ENCODE measurements at places on chromosomes 2 and 18.

DNA sequence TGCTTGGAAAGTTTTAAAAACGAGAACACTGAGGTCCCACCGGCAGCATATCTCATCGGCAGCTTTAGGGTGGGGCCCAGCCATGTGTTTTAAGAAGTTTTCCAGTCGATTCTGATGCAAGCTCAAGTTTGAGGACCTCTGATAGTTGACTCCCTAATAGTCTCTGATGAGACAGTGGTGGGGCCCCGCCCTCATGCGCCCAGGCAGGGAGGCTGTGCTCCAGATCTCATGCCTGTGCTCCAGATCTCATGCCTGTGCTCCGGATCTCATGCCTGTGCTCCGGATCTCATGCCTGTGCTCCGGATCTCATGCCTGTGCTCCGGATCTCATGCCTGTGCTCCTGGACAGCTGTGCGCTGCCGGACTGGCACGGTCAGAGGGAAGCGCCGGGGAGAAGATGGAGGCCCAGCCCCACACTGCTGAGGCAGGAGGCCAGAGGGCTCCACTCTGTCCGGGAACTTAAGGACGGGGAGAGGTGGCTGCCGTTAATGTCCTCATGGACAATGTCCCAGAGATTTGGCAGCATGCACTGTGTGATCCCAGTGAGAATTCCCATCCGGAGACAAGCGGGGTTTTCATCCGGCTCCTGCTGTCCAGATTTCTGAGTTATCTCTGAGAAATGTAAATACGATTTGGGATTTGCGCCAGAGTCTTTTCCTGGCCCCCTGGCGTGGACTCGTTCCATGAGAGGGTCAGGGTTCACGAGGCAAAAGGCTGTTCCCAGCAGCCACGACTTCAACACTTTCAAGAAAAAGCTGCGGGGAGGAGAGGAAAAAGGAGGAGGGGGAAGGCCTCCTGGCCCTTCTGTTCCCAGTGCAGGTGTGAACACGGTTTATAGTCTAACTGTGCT, 9.4 kb upstream of the COLEC11 start:
- DNase-seq = peak; percentile 40

DNA sequence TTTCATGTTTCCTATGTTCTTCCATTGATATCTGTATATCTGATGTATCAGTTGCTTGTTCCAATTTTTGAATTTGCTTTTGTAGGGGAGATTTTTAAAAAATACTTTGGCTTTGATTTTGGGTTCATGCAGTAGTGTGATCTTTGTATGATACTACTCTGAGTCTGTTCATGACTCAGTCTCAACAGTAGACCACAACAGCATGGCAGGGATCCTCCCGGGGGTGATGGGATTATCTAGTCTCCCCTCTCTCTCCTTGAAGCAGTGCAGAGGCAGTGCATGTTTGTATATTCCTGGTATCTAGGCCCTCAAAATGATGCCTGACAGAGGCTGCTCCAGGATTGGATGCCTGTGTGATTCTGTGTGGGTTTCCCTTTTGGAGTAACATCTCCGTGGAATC, 55.3 kb downstream of the G6PC2 start:
- DNase-seq = no peak

- DNase-seq = no peak
Measured at GRCh38 chr2:100401268-100401667, 16.2 kb downstream of the CHST10 start.

DNA sequence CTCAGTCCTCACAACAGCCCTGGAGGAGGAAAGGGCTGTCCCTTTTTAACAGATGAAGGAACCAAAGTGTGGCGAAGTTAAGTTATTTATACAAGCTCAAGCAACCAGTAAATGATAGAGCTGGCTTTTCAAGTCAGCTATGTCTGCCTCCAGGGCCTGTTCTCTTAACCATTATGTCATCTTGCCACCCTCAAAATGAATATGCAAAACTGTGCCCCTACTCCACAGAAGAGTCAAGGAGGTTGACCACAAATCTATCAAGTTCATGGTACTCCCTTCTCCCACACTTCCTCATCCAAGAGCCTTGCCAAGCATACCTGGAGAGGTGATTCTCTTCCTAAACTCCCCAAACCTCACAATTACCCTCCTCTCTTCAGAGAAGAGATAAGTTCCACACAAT, 37.3 kb upstream of the CREB1 start:
- no peak for DNase-seq

- no peak for DNase-seq
Measured at GRCh38 chr2:149456285-149456684, 125.9 kb downstream of the LYPD6 start.

GRCh38 chr2:30231212-30231995, at the start of gene LBH:
TSS of gene LBH (plus strand) at chr2:30231534. CDS start at chr2:30231739, 205 bp downstream.
- DNase-seq = peak; percentile 67

DNA sequence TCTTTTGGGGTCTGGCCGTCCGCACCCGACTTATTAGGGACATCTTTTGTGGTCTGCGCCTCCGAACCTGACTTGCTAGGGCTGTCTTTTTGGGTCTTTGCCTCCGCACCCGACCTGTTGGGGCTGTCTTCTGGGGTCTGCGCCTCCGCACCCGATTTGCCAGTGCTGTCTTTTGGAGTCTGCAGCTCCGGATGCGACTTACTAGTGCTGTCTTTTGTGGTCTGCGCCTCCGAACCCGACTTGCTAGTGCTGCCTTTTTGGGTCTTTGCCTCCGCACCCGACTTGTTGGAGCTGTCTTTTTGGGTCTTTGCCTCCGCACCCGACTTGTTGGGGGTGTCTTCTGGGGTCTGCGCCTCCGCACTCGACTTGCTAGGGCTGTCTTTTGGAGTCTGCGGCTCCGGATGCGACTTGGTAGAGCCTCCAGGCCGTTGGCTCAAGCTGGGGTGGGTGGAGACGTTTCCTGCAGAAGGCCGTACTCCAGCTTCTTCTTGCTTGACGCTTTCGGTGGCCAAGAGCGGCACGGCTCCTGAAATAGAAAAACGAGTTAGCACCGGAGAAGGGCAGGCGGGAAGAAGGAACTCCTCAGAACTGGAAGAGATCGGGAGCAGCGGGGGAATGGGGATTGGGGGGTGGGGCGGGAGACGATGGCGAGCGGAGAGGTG, 498 bp downstream of the TGOLN2 start:
- peak; percentile 59 for DNase-seq

DNA sequence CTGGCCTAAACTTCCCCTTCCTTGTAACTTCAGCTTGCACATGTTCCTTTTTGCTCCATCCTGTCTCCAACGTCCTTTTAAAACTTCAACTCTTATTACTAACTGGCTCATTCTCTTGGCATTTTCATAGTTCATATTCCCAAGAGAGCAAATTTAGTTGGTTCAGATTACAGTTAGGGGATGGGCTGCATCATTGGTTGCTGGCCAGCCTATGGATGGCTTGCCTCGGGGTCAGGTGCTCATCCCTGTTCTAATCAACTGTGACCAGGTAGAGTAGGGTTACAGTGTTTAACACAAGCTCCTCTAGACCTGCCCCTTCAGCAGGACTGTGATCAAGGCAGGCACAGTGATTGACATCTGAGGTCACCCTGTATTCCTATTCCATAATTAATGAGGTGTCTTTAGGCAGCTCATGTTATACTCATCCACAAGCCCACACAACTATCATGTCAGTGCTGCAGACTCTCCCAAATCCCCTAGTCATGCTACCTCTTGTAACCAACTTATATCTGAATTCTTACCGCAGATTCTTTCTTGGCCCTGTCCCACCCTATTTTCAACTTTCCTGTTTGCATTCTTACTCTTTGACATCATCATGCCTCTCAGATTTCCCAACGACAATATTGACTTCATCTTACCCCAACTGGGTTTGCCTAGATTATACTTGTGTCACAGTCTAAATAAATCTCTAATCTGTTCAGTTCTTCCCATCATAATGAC, 293.3 kb downstream of the MTX2 start:
- DNase-seq = no peak

GRCh38 chr2:11507517-11507916, 26.3 kb upstream of the GREB1 start:
- DNase-seq = no peak

GRCh38 chr18:47968006-47968676, 37.7 kb upstream of the SMAD2 start:
- no peak for DNase-seq

DNA sequence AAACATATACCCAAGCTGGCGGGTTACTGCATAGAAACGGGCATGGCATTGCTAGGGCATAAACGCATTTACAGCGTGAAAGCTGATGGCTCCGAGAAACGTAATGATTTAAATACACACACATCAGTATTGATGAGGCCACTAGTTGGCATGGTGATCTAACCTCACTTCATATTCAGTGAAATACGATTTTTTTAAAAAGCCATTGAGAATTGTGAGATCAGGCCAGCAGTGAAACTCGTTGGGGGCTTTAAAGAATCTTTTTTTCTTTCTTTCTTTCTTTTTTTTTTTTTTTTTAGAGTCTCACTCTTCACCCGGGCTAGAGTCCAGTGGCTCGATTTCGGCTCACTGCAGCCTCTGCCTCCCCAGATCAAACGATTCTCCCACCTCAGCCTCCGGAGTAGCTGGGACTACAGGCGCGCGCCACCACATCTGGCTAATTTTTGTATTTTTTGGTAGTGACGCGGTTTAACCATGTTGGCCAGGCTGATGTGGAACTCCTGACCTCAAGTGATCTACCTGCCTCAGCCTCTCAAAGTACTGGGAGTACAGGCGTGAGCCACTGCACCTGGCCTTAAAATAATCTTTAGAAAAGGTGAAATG, 2.4 kb upstream of the SMAD7 start:
- DNase-seq = no peak

GRCh38 chr2:96729748-96730147, 10.1 kb downstream of the LMAN2L start:
- DNase-seq = no peak

- DNase-seq = no peak
Measured at GRCh38 chr2:13539296-13539695, 822.6 kb downstream of the TRIB2 start.

DNA sequence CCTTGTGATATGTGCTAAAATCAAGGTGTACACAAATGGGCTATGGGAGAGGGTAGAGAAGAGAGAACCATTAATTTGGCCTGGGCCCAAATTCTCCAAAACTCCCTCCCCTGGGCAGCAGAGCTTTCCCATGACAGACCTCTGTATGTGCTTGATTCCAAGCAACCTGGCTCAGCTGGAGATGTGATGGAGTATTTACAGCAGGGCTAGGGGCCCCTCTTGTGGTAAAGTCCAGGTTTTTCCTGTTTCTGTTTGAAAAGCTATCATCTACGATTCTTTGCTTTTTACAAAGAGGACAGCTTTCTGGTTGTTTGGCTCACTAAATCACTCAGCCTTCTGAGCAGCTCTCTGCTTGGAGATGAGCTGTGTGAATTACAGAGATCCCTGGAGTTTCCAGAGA, 40.3 kb downstream of the KCNS3 start:
- DNase-seq = no peak

DNA sequence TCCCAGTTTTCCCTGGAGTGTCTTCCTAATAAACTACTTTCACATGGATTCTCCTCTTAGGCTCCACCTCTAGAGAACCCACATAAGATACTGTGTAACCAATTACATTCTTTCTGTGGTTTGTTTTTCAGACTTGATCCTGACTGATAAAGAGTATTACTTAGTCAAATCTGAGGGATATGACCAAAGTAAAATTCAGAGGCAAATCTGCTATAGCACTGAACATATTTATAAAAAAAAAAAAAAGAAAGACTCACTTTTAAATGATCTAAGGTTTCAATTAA, 13.9 kb downstream of the CKAP2L start:
- DNase-seq = no peak

- no peak for DNase-seq
Measured at GRCh38 chr2:186484062-186484735, 1.9 kb upstream of the ZC3H15 start.

DNA sequence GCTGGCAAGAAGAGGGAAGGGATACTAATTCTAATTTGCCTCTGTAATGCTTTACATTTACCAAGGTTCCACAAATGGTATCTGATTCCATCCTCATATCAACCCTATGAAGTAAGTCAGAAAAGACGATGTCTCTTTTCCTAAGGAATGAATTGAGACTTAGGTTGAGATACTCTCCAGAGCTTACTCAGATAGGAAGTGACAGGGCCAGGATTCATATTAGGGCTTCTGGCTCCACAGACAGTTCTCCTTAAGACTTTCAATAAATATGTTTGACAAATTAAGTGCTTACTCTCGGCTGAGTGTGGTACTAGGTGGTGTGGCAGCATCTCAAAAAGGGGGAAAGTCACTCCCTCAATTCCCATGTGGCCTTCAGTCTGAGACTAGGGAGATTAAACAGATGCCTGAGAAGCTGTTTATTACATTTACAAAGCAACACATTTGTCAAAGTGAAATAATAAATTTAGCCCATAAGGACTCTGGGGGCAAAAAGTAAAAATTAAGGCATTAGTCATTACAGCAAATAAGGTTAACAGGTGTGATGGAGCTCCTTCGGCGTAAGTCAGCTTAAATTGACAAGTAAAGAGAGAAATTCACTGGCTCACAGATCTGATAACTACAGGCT, 14.2 kb downstream of the CDK15 start:
- DNase-seq = no peak

GRCh38 chr18:75529394-75529793, 101.9 kb upstream of the SMIM21 start:
- DNase-seq = no peak

DNA sequence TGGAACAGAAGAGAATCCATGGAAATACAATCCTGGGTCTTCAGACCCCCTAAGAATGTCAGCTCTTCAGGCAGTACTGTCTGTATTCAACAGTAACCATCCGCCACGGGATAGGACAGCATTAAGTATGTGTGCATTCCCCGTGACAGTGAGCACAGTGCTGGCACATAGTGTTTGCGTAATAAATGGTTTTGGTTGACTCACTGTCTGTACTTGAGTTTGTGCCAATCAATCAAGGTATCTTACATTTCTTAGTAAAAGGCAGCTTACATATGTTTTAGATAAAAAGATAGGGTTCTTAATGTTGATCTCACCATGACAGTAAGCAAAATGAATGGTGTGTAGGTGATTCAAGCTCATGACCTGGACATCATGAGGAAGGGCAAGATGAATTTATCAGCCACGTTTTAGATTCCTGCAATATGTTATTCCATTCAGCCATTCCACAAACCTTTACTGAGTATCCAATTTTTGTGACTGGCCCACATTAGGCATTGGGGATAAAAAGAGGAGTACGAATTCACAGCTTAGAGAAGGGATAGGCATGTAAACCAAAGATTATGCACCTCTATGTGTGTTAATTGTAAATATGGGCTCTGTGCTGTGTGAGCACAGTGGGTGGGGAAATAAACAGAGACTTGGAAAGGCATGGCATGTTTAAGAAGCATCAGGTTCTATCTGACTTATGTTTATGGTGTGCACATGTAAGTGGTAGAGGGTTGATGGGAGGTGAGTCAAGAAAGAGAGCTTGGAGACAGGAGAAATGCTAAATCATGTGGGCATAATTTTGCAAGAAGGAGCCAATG, 258.8 kb downstream of the SLC8A1 start:
- DNase-seq = no peak

GRCh38 chr2:28979041-28979440, 2.1 kb upstream of the TOGARAM2 start:
- no peak for DNase-seq

GRCh38 chr2:8304821-8305766, 376.8 kb upstream of the ID2 start:
- DNase-seq = no peak
